ENCODE measurements at places on chromosomes 2 and 18.

GRCh38 chr18:60466677-60467076 lies 94.1 kb upstream of the MC4R start:
- no peak for DNase-seq

GRCh38 chr2:195473862-195474261 lies 183.2 kb upstream of the SLC39A10 start:
- no peak for DNase-seq

DNA sequence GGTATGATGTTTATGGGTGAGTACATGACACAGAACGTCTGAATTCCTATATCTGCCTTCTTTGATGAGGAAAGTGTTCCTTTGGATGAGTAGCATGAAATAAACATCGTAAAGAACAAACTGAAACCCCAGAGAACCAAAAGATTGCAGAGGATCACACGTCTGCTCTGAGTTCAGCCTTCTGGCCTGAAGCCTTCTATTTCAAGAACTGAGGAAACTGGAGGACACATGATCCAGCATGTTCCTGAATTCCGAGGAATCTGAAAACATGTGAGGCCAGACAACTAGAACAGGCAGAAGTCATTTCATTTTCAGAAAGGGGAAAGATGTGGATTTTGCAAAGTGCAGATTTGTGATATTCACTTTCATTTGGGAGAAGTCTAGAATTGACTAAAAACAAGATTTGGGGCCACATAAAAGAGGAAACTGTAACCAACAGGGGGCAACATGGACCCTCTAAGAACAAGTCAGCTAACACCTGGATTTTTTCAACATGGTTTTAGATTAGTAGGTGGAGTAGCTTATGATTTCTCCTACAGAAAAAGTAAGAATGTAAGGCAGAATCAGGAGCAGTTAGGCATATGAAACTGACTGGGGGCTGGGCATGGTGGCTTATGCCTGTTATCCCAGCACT lies 8.3 kb downstream of the SULT6B1 start:
- no peak for DNase-seq

DNA sequence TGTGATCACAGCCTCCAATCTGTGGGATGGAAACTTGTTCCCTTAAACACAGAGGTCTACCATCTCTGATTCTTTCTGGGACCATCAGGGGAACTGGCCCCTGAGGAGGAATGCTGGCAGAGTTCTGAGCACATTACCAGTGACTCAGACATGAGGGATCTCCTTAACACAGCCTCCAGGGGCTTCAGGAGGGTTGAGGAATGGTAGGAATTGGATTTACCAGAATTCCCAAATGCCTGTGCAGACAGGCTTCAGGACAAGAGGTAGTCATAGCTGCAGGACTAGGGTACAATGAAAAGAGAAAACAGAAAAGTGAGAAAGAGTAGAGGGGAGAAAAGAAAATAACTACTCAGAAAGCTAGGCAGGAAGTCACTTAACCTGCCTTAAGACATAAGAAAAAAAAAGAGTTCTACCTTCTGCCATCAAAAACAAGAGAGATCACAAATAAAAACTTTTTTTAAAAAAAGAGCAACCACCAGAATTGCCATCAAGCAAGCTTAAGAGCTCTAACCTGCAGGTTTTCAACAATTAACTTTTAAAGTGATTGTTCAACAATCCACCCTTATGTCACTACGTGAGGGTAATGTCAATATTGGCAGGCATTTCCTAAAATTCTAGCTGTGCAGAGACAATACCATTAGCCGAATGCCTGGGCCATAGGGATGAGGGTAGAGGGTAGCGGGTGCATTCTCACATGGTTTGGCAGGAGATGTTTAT lies 524.4 kb downstream of the BCL11A start:
- no peak for DNase-seq

GRCh38 chr18:13377496-13377895 lies 158.9 kb downstream of the LDLRAD4 start:
- no peak for DNase-seq

- no peak for DNase-seq
Observed at GRCh38 chr2:205720451-205720902, 38.2 kb downstream of the NRP2 start.

- no peak for DNase-seq
Observed at GRCh38 chr2:112339986-112340385, 64.6 kb downstream of the ZC3H6 start.

GRCh38 chr18:8208716-8209115 lies 400.5 kb upstream of the RAB12 start:
- no peak for DNase-seq

DNA sequence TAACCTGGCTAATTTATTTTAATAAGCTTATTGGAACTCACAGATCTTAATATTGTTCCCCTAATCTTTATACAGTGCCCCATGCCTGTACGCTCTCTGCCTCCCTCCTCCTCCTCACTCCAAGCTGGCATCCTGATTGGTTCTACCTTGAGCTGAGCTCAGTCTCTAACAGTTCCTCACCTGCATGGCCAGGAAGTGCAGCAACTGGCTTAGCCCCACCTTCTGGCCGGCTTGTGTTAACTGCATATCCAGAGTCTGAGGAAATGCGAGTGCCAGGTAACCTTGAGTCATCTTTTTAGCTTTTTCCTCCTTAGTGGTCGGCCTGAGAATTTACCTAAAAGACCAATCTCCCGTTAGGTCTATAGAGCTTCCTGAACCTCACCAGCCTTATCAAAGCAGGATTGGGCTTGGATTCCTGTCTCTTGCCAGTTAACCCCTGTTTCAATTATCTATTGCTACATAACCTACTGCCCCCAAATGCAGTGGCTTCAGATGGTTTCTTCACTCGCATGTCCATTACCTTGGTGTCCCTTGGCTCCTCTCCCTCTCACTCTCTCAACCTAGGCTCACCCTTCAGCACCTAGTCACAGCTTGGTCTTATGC lies 89.5 kb upstream of the STK39 start:
- no peak for DNase-seq

DNA sequence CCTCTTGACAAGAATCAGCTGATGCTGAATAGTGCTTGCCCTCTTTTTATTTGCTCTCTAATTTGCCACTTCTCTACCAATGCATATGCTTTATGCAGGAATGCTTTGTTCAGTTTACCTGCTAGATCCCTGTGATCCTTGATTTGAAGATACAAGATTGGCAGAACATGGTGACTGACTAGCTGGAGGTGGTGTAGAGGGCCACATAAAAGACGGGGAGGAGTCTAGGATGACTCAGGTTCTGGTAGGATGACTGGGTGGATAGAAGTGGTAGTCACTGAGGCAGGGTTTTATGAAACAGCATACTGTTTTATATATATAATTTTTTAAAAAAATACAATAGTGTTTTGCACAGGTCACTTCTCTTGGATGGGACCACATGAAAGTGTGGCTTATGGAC lies 6.3 kb upstream of the ADGRF3 start:
- no peak for DNase-seq

DNA sequence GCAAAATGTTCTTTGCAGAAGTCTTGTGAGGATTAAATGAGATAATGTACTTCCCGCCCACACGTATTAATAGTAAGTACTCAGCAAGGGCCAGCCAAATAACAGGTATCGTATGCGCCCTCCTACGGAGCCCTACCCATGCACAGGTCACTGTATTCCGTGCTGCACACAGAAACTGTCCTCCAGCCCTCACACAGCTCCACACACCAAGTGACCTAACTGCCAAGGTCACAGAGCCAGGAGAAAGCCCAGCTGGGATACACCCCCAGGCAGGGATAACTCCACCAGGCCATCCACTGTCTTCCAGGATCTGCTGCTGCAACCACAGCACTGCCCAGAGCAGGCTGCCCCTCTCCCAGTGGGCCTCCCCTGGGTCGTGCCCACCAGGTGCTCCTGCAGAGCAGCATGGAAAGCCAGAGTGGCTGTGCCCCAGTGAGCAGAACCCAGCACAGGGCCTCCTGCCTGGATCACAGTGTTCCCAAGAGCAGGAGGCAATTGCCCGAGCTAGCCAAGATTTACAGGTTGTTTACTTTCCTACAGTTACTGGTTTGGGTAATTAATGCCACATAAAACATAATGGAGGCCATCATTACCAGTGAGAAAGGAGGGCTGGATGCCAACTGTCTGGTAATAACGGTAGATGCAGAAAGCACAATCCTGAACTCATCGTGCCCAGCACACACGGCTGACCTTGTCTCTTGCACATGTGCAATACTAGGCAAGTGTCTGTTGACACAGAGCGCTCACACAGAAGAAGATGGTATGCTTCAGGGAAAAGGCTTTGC lies 24.4 kb downstream of the TFCP2L1 start:
- DNase-seq = no peak

DNA sequence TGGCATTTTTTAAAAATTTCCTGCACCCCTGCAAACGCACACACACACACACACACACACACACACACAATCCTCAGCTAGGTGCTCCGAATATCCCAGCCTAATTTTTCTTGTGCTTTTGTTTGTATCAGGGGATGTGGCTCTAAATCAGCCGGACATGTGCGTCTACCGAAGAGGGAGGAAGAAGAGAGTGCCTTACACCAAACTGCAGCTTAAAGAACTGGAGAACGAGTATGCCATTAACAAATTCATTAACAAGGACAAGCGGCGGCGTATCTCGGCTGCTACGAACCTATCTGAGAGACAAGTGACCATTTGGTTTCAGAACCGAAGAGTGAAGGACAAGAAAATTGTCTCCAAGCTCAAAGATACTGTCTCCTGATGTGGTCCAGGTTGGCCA lies 1.8 kb downstream of the HOXD13 start:
- no peak for DNase-seq

DNA sequence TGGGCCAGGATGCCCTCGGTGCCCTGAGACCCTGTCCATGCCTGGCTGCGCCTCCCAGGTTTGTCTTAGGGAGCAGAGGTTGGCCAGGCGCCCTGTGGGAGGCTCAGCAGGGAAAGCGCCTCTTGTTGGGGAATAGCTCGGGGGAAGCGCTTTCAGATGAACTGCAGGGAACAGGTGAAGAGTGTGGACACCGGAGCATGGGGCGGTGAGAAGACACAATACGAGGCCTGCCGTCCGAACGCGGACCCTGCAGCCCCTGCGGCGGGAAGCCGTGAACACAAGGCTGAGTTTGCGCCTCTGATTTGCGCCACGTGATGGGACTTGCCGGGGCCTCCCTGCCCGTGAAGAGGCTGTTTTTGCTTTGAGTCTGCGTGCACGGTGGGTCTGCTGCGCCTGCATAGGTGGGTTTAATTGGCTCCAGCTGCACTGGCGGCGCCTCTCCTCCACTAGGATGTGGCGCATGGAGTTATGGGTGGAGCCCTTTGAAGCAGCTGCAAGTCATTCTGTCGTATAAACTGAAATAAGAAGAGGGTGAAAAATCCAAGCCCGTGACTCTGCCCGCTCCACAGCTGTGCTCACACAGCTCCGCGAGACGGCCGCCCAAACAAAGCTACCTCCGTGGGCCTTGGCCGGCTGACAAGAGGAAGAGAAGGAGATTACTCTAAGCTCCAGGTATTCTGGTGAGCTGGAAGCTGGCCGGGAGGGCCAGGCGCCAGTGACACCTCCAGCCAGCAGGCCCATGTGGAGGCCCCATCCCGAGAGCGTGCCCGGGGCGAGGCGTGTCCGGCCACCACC lies 103.5 kb upstream of the CTDP1 start:
- DNase-seq = peak; percentile 68

GRCh38 chr2:222903234-222904220 lies 42.7 kb downstream of the ACSL3 start:
- DNase-seq = no peak

DNA sequence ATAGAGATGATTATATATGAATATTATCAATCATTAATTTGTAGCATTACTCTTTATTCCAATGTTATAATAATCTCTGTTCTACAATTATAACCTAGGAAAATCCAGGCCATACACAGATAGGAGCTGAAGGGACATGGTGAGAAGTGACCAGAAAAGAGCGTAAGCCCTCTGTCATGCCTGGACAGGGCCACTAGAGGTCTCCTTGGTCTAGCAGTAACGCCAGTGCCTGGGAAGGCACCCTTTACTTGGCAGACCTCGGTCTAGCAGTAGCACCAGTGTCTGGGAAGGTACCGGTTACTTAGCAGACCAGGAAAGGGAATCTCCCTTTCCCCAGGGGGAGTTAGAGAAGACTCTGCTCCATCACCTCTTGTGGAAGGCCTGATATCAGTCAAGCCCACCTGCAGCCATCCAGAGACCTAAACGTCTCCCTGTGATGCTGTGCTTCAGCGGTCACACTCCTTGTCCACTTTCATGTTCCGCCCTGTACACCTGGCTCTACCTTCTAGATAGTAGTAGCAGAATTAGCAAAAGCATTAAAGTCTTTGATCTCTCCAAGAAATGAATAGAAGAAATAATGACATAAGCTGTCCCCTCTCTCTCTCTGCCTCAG lies 447.5 kb upstream of the FSIP2 start:
- DNase-seq = no peak

GRCh38 chr2:144114760-144115159 lies 405.2 kb downstream of the ZEB2 start:
- no peak for DNase-seq

DNA sequence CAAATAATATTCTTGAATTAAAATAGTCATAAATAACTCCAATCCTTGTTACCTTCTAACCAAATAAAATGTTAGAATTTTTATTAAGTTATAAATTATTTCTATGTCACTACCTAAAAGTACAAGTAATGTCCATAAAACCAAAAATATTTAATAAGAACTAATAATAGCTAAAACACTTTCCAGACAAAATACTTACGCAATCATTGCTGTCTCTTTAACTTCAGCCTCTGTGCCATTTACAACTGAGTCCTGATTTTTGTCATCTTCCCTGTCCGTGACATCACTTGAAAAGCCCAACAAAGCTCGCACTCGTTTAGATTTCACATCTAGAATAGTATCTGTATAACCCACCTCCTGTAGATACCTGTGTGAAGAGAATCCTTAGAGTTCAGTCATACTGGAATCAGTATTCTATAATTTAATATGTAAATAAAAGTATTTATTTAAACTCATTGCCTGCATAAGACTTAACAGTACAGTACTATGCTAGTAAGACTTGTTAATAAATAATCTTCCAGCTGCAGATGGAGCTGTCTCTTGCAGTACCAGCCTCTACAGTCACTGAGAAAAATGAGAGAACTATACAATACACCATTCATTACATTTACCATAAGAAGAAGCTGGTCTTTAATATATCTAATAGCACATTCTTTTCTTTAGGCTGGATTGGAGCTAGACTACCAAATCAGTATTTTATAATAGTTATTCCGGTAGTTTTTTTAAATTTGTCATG lies 63.8 kb downstream of the STRN start:
- no peak for DNase-seq

- no peak for DNase-seq
Observed at GRCh38 chr2:200670751-200671150, 84.9 kb downstream of the AOX1 start.

GRCh38 chr2:202149155-202149762 lies 76.2 kb downstream of the KIAA2012 start:
- no peak for DNase-seq

All from psoas muscle (tissue), 8 donors.